CD4-positive, alpha-beta T cell treated with Interferon gamma for 1 hour (primary cell): ENCODE measurements at places on chromosomes 4 and X.

DNA sequence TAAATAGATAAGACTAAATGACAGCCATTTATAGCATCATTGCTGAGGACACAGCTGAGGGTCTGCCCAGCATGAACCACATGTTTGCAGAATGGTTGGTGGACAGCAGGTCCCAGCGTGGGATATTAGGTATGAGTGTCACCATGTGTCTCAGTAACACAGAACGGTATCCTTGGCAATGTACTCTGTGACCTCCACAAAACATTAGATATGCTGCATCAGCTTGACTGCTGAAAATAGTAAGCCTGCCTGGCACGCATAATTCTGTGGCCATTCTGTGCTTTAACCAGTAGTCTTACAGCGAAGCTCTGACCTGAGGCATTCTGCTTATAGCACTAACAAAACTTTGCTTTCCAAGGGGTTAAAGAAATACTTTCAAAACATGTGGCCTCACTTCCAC, 32.0 kb downstream of the LIMCH1 start:
- DNase-seq = no peak

DNA sequence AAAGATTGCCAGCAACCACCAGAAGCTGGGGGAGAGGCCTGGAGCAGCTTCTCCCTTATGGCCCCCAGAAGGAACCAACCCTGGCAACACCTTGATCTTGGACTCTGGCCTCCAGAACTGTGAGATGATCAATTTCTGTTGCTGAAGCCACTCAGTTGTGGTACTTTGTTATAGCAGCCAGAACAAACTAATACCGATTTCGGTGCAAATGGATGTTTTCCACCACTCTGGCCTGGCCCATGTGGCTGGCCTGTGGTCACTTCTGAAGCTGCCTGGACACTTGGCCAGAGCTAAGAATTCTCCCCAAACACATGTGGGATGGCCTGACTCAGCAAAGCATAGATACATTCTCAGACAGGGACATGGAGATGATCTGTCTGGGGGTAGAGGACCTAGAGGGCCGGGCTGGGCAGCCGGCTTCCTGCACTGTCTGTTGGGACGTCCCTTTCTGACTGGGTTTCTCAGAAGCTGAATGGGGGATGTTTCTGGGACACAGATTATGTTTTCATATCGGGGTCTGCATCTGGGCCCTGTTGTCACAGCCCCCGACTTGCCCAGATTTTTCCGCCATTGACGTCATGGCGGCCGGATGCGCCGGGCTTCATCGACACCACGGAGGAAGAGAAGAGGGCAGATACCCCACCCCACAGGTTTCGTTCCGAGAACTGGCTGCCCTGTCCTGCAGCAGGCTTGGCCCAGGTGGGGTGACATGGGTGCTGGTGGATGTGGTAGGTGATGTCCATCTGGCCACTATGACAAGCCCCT, 4.1 kb downstream of the FOXP3 start:
- no peak for DNase-seq

GRCh38 chr4:8067274-8067936, 91.2 kb downstream of the ABLIM2 start:
- DNase-seq = no peak

GRCh38 chr4:6402566-6403399, 69.6 kb downstream of the PPP2R2C start:
- no peak for DNase-seq

DNA sequence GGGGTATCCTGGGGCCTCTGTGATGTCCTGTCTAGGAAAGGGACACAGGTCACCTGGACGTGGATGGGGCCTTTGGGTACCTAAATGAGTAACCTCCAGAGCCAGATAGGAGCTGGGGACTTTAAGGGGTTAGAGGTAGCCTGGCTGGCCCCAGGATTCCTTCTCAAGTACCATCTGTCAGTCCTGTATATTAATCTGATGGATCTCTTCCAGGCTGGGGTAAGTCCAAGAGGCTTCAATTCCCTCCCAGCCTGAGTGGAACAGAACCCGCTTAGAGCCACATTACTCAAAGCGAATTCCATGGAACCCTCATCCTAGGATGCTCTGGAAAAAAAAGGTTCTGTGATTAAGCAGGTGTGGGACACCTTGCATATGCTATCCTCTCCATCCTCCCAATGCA, 24.8 kb upstream of the MAP3K15 start:
- DNase-seq = no peak
